Daoy (cell line): ENCODE measurements at places on chromosomes 4 and X.

- DNase-seq, result no peak
These were observed 36.6 kb downstream of the ANAPC10 start for GRCh38 chr4:145061318-145061920.

GRCh38 chrX:128309311-128309710 is 257.1 kb upstream of the ACTRT1 start:
- no peak for DNase-seq

DNA sequence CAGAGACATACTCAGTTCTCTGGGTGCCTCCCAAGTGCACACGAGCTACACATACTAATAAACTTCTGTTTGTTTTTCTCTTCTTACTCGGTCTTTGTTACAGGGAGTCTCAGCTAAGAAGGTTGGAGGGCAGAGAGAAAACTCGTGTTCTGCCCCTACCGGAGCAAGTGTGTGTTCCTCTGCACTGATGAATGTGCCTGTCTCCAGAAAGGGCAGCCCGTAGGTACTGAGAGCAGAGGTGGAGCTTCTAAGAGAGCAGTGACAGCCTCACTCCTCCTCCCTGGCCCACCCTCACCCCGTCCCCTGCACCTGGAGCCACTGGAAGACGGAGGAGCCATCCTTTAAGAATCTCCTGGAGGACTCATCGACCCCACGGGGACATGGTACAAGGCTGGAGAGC is 67.6 kb downstream of the MTNR1A start:
- DNase-seq, result no peak

- DNase-seq, result peak; percentile 4
These were observed 1.3 kb downstream of the NEXMIF start for GRCh38 chrX:74923942-74924448.

DNA sequence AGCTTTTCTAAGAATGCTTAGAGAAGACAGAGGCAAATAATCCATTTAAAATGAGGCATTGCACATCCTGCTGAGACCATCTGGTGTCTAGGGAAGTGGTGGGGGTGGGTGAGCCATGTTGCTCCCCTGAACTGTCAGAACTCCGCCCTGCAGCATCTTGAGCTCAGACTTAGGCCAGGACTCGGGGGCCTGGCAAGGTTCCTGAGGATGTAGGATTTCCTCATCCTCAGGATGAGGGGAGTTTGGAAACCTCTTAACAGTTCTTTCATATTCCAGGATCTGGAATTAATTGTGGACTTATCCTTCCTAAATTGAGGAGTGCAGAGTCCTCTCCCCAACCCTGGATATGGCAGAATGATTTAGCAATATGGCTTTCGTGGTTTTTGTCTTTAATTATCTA is 6.6 kb downstream of the TLL1 start:
- no peak for DNase-seq

DNA sequence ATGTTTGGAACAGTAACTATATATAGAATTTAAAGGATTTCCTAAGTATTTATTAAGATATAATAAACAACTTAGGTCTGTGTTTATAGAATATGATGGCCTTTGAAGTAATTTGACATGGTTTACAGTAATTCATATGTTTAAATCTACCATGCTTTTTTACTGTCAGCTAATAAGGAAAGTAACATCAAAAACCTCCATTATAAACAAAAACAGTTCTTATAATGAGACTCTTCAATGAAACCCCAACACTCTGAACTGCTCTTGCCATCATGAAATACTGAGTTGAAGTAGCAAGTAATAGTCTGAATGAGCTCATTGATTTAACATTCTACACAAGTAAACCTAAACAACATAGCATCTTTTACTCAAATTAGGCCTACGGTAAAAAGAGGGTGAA is 1236.5 kb downstream of the FSTL5 start:
- DNase-seq, result no peak

- no peak for DNase-seq
These were observed 79.5 kb upstream of the MAGEB10 start for GRCh38 chrX:27728291-27728690.
